ENCODE measurements at places on chromosomes 6 and 20.

DNA sequence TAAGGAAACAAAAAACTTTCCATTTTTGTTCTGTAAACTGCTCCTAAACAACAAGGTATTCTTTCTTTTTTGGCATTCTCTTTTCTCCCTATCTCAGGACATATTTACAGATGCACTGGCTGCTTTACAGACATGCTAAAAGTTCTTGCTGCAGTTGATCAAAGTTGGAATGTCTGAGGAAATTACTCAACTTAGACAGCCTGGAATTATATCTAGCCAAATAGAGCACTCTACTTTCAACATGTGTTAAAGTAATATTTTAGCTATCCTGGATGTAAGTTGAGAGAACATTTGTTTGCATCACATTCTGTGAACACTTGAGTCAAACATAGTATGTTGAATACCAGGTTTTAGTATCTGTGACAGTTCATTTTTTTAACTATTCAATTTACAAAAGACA lies 24.8 kb downstream of the TASP1 start:
- no peak for DNase-seq

DNA sequence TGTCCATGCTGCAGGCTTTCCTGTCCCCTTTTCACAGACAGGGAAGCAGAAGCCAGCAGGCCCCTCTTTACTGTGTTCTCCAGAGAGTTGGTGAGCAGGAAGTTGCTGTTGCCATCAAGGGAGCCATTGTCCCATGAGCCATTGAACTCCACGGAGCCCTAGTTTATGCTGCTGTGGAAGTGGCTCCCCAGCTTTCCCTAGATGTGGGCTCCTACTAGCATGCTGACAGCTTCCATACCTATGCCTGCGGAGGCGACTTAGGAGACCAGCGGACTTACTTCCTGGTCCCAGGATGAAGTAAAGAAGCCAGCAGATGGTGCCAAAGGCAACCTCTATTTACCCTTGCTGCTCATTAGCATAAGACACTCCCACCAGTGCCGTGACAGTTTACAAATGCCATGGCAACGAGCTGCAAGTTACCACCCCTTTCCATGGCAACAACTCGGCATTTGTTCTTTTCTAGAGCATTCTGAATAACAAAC lies 30.8 kb upstream of the FKBP1A start:
- DNase-seq = peak; percentile 56

- DNase-seq = no peak
These were observed 238.6 kb downstream of the LRFN2 start for GRCh38 chr6:40348591-40348990.

GRCh38 chr20:45320948-45321595 lies 13.0 kb upstream of the MATN4 start:
- no peak for DNase-seq

- DNase-seq = peak; percentile 92
These were observed 17.0 kb downstream of the CRISP1 start for GRCh38 chr6:49849213-49849907.

DNA sequence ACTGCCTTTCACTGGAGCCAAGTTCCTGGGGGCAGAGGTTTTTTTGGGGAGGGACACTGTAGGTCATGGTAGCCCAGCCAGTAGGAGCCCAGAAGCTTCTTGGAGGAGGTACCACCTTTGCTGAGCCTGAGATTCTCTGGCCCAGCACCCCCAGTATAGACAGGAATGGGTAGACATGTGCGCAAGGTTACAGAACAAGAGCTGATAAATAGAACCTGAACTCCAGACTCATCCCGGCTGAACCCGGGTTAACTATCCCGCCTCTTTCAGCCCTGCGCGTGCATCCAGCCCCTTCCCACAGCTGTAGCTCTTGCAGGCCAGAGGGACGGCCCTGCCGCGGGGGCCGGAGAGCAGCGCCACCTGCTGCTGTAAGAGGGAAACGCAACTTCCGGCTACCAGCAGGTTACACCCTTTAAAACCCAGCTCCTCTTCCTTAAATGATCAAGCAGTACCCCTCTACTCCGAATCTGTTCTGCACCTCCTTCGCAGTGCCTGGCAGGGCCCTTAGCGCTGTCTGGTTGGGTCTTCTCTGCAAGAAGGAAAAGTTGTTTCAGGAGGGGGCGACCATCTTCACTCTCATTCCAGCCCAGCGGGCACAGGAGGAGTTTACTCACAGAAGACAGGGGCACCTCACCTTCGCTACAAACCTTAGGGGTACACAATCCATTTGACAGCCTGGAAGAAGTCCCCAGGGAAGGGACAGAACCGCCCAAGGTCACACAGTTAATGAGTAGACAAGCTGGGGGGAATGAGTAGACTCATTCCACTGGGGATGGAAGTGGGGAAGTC lies 7.5 kb downstream of the SRXN1 start:
- peak; percentile 77 for DNase-seq

DNA sequence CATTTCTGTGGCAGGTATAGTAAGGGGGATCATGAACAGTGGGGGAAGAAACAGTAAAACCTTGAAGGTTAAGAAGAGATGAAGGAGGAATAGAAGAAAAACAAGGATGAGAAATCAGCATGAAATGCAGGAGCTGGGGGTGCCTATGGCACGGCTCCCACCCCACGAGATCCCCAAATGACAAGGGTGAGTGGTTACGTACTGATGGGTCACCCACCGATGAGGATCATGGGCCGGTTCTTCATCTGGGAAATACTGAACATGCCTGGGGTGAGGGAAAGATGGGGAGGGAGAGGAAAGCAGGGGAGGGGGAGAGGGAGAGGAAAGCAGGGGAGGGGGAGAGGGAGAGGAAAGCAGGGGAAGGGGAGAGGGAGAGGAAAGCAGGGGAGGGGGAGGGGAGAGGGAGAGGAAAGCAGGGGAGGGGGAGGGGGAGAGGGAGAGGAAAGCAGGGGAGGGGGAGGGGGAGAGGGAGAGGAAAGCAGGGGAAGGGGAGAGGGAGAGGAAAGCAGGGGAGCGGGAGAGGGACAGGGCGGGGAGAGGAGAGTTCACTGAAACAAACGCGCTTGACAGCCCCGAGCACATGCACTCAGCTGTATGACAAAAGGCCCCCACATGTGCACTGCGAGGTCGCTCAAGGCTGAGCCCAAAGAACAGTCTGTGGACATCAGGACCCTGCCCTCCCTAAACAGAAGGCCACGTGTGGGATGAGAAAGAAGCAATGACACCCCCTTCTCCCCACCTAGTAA lies 25.3 kb downstream of the MOCS1 start:
- DNase-seq = no peak

Data from hematopoietic multipotent progenitor cell treated with erythropoietin and hydrocortisone succinate and interleukin-3 and kit ligand, for 15 days (in vitro differentiated cells).